ENCODE measurements at places on chromosomes 4 and X.

- no peak for DNase-seq
These were observed 35.0 kb upstream of the CLCN4 start for GRCh38 chrX:10121787-10122186.

DNA sequence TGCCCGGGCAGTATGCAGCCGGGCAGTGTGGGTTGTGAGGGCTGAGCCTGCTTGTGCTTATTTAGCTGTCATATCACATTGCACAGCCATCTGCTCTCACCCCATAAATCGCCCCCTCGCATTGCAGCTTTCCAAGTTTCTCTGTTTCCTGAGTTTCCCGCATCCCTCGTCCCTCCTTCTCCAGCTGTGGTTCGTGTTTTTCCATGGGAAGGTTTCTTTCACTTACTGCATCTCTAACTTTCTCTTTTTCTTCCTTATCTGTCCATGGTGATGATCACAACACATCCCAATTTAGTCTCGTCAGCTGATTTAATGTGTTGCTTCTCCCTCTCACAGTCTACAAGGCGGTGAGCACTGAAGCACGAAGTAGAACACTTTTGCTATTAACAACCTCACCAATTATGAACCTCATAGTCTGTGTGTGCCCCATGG lies 118.1 kb downstream of the ENPP6 start:
- DNase-seq = no peak

- no peak for DNase-seq
These were observed 74.0 kb downstream of the SEL1L3 start for GRCh38 chr4:25788703-25789238.

DNA sequence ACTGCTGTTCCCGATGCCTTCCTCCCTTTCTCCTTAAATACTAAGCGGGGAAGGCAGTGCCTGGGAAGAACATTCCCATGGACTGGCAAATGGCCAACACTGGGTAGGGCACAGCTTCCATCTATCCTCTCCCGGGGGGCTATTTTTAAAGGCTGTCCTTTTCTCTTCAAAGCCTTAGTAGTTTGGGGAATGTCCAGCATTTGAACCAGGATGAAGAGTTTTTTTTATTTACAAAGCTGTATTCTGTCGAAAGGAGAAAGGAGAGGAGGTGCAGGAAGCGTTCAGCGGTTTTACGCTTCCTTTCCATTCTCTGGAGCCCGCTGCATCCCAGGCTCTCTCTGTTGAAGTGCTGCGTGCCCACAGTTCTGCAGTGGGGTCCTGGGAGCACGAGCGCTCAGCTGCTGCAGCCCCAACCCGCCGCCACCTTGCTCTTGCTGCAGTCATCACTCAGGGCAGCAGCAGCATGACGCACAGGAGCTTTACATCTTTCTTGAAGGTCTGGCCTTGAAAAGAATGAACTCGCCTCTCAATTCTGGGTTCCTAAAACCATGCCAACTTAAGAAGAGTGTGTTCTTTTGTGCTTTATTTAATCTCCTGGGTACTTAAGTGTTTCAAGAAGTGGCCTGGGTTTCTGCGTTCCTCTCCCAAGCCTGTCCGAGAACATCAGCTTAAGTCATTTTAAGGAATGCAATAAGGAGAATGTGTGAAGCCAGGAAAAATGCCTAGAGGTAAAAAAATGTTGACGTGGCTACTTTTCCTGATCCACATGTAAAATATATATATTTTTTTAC lies 427.2 kb downstream of the MAPK10 start:
- DNase-seq = no peak

GRCh38 chr4:84596826-84597225 lies 13.9 kb downstream of the CDS1 start:
- DNase-seq = no peak

GRCh38 chrX:117487421-117487820 lies 629.2 kb downstream of the KLHL13 start:
- DNase-seq = no peak

All from activated T-cell treated with anti-CD3 and anti-CD28 coated beads for 48 hours (primary cell).